ENCODE measurements at places on chromosomes 3 and 15.

DNA sequence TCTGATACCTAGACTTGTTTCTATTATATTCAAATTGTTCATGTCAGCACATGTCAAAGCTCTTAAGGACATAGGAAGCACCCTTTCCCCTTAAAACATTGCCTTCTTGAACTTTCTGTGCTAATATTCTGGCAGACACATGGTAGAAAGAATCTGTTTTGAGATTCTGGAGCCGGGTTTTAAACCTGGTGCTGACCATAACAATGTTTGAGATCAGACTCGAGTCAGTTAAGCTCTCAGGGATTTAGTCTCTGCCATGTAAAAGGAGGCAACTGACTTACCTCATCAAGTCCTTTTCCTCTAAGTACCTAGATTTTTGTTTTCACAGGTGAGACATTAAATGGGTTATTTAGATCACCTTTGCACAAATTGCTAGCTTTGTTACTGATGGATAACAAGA is 38.9 kb downstream of the RBMS3 start:
- DNase-seq = no peak

GRCh38 chr3:115563984-115564383 is 59.3 kb upstream of the GAP43 start:
- DNase-seq = no peak

- DNase-seq = no peak
Observed at GRCh38 chr3:178562143-178562946, 26.1 kb downstream of the KCNMB2 start.

DNA sequence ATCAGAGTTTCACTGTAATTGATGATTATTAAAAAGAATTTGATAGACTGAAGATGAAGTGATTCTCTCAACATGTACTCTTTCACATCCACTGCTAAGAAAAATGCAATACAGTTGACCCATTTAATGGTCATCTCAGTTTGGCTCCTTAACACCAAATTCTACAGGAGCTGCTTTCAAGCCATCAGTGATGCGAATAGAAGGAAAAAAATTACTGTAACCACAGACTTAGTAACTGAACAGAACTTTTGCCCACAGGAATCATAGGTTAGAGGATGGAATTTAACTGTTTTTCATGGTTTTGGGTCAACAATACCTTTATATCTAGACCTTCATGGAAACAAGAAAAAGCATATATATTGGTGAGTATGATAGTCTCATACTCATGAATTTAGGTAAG is 633.5 kb downstream of the CADM2 start:
- DNase-seq = no peak

GRCh38 chr15:38058596-38059075 is 124.2 kb downstream of the TMCO5A start:
- DNase-seq = no peak

- no peak for DNase-seq
Observed at GRCh38 chr15:73378089-73378488, 9.3 kb upstream of the HCN4 start.

DNA sequence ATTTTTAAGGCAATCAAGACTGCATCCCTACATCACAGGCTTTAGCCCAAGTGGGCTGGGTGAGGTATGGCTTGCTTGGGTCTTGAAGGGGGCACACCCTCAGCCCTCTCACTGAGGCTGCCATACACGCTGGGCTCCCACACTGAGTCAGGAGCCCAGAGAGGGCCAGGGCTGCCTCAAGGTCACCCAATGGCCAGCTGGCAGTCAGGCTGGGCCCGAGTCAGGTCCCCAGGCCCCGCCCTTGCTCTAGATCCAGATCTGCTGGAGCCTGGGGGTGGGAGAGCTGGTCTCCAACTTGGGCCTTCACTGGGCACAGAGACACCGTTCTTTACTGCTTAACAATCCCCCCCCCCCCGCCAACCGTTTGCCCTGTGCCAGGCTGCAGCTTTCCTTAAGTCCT is 88.1 kb downstream of the IQSEC1 start:
- DNase-seq = no peak

GRCh38 chr15:79204886-79205675 is 77.4 kb upstream of the ANKRD34C start:
- no peak for DNase-seq

DNA sequence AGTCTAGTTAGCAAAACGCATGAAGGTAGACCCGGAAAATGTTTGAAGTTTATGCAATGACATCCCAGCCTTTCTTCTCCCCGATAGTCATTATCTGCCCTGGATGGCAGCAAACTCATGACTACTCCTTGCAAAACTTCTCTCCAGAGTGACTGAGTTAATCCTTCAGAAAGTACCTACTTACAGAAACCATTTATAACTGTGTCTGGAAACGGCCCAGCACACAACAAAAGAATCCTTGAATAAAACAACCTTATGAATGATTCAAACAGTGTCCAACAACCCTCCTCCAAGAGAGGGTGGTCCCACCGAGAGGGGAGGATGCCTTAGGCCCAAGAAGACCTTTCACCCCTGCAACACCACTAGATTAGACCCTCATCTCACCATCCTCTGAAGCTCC is 14.2 kb downstream of the ST8SIA2 start:
- no peak for DNase-seq

DNA sequence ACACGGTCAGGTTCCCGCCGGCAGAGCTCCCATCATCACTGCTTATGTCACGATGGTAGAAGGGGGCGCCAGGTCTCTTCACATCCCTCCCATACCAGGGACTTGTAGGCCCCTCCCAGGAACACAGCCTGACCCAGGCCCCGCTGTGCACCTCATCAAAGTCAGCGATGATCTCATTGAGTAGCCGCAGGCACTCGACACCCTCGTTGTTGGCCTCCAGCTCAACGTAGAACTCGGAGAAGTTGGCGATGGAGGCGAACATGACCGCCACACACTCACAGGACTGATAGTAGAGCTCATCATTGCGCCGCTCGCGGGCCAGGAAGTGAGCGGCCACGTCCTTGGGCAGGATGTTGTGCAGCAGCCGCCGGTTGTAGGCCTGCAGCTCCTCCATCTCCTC is 89.2 kb downstream of the SEC22A start:
- DNase-seq = no peak

- no peak for DNase-seq
Observed at GRCh38 chr15:29270169-29270955, 740 bp upstream of the NSMCE3 start.

DNA sequence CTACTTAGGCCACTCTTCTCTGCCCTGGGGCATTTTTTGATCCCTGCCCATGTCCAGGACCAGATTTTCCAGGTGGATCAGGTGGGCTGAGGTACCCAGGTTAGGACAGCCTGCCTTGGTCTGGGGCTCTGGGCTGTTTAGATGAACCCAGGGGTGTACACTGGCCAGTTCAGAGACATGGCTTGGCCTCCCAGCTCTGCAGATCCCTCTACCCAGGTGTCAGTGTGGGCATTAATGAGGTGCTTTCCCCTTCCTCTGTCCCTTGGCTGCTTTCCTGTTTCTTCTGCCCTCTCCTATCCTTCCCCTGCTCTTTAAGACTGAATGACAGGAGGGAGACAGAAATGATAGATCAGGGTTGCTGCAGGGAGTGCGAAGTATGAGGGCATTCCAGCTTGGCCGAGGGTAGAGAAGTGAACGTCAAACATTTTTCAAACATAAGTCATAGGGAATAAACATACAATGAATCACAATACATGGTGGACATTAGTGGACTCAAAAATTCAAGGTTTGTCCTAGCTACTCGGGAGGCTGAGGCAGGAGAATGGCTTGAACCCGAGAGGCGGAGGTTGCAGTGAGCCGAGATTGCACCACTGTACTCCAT is 30.5 kb downstream of the RTP1 start:
- DNase-seq = no peak

GRCh38 chr3:97421565-97421964 is 343.0 kb upstream of the ARL6 start:
- no peak for DNase-seq

GRCh38 chr3:30048431-30048830 is 558.0 kb upstream of the TGFBR2 start:
- DNase-seq = no peak

DNA sequence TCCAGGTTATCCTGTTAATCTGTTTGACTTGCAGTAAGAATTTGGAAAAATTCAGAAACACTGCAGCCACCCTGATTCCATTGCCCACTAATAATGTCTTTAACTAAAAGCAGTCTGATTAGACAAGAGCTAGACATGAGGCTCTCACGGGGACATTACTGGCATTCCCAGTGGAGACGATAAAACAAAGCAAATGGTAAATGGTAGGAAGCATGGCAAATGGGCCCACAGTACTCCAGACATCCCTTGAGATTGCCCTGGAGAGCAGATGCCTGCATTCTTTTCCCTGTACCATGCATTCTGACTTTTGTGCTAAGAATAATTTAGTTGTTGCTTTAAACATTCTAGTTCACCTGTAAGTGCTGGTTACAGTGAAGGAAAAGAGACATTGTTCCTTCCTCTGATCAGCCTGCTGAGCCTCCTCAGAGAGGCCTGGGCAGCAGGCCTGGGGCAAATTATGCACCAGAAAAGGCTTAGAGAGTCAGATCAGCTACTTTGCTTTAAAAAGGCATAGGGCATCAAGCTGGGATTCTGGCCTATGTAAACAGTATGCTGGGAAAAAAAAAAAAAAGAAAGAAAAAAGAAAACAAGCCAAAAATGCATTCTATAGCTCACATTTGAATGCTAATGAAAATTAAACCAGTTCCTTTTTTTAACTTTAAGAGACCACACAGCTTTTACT is 204.6 kb downstream of the GABRG3 start:
- DNase-seq = no peak

GRCh38 chr3:54960082-54960481 is 32.2 kb upstream of the LRTM1 start:
- DNase-seq = no peak
